ENCODE measurements at places on chromosomes 2 and 18.

GRCh38 chr18:24300703-24301102 is 96.9 kb downstream of the OSBPL1A start:
- DNase-seq: no peak

DNA sequence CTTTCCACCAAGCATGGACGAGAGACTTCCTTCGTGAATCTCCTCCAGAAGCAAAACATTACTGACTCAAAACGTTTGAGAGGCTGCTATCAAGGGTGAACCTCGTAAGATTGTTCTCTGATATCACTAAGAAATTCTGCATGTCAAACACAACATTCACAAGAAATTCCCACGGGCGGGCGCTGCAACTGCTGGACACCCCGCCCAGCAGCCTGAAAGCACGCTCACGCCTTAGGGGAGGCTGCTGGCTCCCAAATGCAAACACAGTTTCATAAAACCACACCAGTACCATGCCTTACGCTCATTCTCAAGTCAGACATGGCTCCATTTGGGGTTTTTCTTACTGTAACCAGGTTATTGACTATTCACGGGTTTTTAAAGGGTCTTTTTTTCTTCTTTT is 39.0 kb downstream of the MBP start:
- DNase-seq: no peak

GRCh38 chr2:144382849-144383248 is 137.1 kb downstream of the ZEB2 start:
- no peak for DNase-seq

- no peak for DNase-seq
Observed at GRCh38 chr2:233178994-233179847, 72.3 kb upstream of the ATG16L1 start.

DNA sequence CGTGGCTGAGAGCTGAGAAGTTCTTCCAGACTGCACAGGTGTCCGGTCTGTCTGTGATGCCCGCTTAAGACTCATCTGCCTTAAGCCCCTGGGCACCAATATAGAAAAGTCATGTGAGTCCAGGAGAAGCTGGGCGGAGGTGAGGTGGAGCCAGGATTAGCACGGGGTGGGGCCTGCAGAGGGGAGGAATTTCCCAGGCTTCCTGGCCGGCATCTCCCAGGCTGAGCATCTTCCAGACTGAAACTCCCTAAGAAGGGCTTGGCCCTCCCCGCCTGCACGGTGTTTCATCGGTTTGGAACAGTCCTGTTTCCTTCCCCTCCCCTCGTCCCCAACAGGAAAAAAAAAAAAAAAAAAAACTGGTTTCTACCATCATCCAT is 270.3 kb downstream of the ATAD2B start:
- no peak for DNase-seq

- no peak for DNase-seq
Observed at GRCh38 chr2:51723691-51724090, 691.8 kb upstream of the NRXN1 start.

- peak; percentile 62 for DNase-seq
Observed at GRCh38 chr2:99648178-99648844, 158.5 kb upstream of the REV1 start.

DNA sequence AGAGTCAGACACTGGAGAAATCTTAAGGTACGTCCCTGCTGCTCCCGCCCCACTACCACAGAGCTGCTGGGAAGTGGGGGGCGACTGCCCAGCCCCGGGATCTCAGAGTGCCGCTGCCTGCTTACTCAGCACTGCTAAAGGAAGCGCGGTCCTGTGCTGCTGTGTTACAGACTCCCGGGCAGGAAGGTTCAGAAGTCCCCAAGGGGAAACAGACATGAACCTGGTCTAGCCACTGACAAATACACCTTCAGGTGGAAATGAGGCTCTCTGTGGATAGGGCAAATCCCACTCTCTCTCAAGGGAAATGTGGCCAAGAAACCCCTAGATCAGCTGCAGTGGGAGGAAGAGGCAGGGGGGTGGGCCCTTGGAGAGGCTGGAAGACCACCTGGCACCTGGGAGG is 13.7 kb downstream of the MTERF4 start:
- DNase-seq: no peak

DNA sequence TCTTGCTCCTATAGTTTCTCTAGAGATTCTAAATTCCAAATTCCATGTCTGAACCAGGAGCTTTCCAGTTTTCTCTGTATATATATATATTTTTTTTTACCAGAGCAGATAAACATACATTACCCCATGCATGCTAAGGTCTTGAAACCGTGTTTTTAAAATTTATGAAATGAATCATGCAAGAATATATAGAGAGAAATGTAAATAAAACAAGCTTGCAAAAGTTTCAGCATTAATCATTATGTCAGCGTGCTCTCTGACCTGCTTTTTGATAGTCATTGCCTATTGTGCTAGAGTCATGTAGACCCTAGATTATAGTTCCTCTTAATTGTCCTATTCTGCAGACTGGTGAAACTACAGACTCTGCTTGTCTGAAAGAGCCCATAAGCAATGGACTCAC is 22.6 kb upstream of the TRIM43 start:
- no peak for DNase-seq

DNA sequence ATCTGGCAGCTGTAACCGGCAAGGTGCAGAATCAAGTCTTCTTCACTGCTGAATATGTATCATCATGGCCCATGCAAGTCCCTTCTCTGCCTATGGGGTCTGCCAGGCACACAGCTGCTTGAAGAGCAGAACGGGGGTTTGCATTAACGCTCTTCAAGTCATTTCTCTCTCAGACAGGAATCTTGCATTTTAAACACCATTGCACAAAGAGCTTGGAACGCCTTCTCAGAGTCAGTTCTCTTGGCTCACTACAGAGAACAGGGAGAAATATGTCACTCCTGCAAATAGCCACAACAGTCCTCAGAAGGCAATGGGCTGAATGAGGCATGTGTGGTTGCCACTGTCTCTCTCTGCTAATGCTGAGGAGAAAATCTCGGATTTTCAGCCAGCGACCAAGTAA is 2173.5 kb upstream of the PIK3C3 start:
- DNase-seq: no peak

GRCh38 chr2:121256720-121257479 is 28.1 kb downstream of the TFCP2L1 start:
- DNase-seq: no peak

DNA sequence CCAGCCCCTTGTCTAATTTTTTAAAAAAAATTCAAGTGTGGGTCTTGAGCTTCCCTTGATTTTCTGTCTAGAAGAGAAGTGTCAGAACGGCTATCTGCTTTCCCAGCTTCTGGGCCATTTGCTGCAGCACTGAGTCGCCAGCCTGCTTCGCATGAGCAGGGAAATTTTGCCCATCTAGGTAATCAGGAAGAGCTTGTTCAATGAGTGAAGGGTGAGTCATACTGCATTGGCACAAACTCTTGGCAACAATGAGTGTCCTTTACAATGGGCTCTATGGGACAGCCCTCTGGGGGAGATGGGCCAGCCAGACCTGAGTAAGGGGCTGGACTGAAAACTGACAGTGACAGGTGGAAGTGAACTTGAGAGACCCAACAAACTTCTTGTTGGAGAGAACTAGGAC is 2.4 kb upstream of the RNF144A start:
- DNase-seq: no peak

GRCh38 chr2:169478339-169478738 is 955 bp upstream of the BBS5 start:
- no peak for DNase-seq

GRCh38 chr2:56260415-56260814 is 76.6 kb downstream of the CCDC85A start:
- DNase-seq: no peak

- no peak for DNase-seq
Observed at GRCh38 chr18:23142251-23142929, 7.1 kb downstream of the CABLES1 start.

- peak; percentile 36 for DNase-seq
Observed at GRCh38 chr2:45681675-45682074, 30.2 kb downstream of the PRKCE start.

DNA sequence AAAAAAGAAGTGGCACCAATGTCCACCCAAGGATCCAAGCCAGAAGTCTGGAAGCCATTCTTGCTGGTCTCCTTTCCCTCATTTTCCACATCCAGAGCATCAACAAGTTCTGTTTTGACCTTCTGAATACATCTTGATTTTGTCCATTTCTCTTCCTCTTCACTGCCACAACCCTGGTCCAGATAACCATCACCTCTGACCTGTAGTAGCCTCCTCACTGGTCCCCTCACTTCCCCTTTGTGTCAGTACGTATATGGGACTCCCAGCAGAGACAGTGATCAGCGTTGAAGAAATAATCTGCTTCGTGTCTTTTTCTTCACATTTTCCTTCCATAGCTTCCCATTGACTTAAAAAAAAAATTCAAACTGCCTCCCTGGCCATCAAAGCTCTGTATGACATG is 109.3 kb upstream of the SP5 start:
- no peak for DNase-seq

- DNase-seq: no peak
Observed at GRCh38 chr2:98479959-98480524, 35.4 kb downstream of the INPP4A start.

DNA sequence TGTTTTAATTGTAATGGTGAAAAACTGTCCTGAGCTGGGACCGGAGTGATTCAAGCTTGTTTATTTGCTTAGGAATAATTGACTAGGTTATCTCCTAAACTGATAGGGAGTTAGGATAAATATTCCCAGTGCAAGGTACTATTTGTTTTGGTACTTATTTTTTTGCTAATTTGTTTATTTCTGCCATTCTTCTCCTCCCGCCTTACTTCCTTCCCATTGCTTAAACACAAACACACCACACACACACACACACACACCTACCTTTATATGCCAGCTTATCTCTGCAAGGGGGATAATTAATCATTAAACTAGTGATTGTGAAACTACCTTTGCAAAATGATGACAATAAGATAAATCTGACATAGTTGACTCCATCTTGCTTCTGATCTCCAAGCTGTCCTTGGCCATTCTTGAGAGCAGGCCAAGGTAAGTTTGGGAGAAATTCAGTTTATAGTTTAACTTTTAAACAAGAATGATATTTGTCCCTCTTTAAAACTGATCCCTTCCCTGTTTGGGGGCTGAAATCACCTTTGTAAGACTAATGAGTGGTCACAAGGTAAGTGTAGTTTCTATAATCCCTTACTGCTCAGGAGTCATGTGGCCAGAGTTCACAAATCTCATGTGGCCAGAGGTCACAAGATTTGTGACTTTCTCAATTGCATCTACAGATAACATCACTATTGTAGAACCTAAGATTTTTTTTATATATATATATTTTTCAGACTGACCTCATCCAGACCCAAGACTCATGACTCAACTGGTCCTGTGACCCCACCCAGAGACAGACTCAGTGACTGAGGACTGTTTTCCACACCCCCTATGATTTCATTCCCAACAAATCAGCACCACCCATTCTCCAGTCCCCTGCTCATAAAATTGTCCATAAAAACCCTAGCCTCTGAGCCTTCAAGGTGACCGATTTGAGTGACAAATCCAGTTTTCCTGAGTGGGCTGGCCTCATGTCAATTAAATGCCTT is 83.1 kb upstream of the LRRTM4 start:
- no peak for DNase-seq

GRCh38 chr2:158507141-158507540 is 50.4 kb downstream of the PKP4 start:
- no peak for DNase-seq

- DNase-seq: no peak
Observed at GRCh38 chr2:104337869-104338268, 516.0 kb upstream of the POU3F3 start.

DNA sequence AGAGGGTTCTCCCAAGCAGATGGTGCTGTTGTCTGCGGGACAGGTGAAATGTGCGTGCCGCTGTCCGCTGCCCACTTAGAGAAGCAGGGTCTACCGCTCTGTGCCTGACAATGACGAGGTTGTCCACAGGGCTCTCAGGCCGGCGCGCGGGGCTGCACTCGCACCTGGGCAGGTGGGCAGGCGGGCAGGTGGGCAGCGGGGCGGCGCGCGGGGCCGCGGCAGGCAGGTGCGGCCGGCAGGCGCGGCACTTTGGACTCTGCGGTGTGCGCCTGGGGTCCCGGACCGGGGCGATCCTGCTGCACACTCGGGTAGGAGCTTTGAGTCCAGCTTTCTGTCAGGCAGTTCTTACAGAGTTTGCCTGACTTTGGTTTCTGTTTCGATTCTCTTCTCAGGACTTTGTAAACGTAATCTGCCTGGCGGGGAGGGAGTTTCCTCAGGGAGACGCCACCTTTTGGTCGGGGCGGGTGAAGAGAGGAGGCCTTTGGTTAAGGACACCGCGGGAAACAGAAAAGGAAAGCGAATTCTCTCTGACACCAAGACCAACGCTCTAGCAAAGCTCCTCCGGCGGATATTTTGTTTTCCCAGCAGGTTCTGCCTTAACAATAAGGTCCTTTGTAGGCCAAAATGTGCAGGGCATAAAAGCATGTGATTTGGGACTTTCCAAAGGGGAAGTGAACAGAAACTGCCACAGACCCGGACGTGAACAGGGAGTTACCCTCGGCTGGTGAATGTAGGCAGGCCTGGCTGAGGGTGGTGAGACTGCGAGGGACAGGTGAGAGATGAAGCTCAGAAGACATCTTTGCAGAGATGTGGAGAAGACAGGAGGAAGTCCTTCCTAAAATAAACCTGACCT is at the start of gene IFIH1:
TSS of gene IFIH1 (minus strand) at position 357 of the 853 bp plus-strand sequence. CDS start 377 bp downstream, outside the sequence.
- DNase-seq: peak; percentile 65

GRCh38 chr18:35507623-35508022 is 9.9 kb upstream of the INO80C start:
- DNase-seq: no peak

DNA sequence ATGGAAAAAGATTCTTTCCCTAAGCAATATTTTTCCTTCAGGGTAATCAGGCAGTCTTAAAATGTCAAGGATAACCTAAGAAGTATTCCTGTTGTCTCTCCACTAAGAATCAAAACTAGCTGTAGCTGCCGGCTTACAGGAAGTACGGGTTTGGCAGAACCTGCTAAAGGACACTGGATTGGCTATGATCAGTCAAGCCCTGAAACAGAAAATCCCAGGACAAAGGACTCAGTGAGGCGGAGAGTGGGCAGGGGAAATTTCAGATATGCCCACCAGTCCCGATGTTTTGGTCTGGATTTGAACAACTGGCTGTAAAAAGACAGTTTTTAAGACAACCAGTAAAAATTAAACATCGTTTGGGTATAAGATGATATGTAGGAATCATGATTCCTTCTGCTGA is 155.7 kb downstream of the HDAC4 start:
- DNase-seq: no peak

DNA sequence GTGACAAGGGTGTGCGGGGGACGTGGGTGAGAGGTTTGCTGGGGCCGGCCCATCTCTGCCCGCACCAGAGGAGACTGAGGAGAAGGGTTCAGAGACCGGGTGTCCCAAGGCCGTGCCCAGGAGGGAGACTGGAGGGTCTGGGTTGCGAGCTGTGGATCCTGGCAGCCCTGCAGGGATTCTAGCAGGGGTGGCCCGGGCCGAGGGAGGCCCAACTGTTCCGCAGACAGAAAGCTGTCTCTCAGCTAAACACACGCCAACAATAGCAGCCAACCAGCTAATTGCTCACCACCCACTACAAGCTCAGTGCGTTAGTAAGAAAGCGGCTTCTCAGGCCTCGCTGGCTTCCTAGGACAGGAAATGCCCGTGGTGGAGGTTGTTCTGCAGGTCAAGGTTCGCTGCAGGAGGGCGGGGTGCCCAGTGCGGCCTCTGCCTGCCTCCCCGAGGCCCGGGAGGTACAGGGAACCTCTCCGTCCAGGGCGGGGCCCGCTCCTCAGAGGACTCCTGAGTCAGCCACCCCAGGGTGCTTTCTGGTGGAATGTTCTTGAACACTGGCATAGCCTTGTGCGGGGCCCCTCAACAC is 282.0 kb upstream of the PXDN start:
- no peak for DNase-seq

All from AG09319 (cell line).